ENCODE measurements at places on chromosomes 4 and X. TPM values are rescaled to one million over a fixed set of nuclear protein-coding genes. Genes with fewer than 3 reads are reported as not detected.

DNA sequence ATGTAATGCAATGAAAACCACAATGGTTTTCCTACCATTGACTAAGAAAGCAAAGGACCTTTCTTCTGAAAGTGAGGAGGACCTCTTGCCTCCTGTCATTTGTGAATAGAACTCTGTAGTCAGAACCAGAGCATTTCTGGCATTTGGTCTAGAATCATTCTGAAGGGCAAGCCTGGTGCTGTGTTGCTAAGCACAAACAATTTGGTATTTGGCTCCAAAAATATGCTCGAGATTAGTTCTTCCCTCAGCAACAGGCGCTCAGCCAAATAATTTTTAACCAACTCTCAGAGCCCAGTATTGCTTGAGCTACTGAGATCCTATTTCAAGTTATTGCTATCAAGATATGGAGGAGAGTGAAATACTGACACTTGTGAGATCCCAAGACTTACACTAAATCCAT, 71.0 kb downstream of the SNCA start:
- peak; percentile 62 for DNase-seq

GRCh38 chr4:158530381-158530780, 8.7 kb downstream of the RXFP1 start:
- DNase-seq, result no peak

- DNase-seq, result peak; percentile 2
Observed at GRCh38 chrX:150547375-150548115, 20.9 kb upstream of the MTM1 start.

GRCh38 chrX:147119088-147119487, 304.5 kb upstream of the CXorf51A start:
- no peak for DNase-seq

DNA sequence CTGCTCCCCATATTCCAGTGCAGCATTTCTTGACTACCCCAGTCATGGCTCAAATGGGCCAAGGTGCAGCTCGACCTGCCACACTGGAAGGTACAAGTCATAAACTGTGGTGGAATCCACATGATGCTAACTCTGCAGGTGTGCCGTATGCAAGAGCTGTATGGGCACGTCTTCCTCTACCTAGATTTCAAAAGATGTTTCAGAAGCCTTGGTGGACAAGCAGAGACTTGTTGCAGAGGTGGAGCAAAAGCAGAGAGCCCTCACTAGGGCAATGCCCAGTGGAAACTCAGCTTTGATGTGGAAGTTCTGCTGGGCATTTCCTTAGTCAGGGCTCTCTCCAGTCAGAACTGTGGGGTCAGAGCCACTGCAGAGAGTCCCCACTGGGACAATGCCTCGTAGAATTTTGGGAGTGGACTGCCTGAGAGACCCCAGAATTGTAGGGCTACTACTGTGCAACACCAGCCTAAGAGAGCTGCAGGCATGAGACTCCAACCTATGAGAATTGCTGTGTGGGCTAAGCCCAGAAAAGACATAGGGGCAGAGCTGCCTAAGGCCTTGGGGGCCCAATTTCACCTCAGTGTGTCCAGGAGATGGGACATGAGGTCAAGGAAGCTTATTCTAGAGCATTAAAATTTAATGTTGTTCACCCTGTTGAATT, 65.7 kb downstream of the BEX3 start:
- DNase-seq, result no peak

DNA sequence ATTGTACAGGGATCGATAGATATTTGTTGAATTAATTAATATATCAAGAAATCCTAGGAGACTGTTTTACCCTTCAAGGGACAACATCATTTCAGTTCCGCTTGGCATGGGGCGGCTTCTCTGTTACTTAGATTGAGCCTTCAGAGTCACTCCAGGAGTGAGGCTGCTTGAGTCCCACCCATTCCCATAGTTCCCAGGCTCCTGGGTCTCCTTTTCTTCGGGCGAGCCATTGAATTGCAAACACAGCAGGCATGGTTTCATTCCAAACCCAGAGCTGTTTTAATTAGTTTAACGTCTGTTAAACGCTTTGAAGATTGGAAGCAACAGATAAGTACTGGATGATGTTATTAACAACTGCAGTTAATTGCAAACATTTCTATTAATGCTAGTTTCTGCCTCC, 571 bp upstream of the EDA start:
- no peak for DNase-seq

DNA sequence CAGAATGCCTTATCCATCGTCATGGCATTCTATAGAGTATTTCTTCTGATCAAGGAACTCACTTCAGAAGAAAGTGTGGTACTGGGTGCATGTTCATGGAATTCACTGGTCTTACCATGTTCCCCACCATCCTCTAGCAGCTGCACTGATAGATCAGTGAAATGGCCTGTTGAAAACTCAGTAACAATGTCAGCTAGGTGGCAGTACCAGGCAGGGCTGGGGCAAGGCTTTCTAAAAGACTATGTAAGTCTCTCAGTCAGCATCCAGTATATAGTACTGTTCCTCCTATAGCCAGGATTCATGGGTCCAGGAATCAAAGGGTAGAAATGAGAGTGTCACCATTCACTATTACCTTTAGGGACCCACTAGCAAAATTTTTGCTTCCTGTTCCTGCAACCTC, 15.8 kb upstream of the LDB2 start:
- peak; percentile 51 for DNase-seq

GRCh38 chr4:161721947-161722346, 441.9 kb downstream of the FSTL5 start:
- DNase-seq, result no peak

GRCh38 chrX:44802613-44803012, 41.2 kb upstream of the DUSP21 start:
- no peak for DNase-seq

DNA sequence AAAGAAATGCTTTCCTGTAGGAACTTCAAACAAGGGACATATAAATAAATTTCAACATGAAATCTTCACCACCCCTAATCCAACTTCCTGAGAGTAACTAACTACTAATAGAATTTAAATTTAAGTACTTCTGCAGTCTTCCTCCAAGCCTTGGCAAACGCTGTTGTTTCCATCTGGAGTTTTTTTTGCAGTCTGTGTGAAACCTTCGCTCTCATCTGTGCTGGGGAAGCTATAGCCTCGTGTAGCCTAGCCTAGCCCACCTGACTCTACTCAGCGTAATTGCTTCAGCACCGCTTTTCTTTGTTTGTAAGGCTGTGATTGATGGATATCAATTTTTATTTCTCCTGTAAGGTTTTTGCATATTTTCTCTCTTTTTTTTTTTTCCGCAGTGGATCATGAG, 30.9 kb downstream of the STOX2 start:
- DNase-seq, result no peak

DNA sequence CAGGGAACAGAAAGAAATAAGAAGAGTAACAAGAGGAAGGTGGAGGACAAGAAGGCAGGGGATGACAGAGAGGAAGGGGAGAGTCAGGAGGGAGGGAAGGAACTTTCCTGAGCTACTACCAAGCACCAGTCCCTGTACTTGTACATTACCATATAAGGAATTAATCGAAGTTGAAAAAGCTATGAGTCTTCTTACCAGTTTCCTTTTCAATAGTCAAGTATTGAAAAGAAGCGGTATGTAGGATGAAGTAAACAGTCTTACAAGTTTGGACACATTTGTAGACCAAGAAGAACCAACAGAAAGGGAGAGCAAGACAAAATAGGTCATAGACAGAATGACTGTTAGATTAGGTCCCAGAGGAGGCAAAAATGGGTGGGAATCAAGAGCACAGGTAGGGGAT, 629.7 kb upstream of the DIPK2B start:
- DNase-seq, result no peak

GRCh38 chr4:22030307-22030706, 81.7 kb upstream of the KCNIP4 start:
- DNase-seq, result no peak

DNA sequence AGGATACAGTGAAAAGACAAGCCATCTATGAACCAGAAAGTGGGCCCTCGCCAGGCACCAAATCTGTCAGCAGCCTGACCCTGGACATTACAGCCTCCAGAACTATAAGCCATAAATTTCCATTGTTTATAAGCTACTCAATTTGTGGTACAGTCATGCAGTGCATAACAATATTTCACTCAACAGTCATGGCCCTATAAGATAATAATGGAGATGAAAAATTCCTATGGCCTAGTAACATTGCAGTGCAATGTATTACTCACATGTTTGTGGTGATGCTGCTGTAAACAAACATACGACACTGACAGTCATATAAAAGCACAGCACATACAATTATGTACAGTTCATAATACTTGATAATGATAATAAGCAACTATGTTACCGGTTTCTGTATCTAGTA, 17.1 kb upstream of the TLR1 start:
- peak; percentile 29 for DNase-seq

GRCh38 chr4:70640192-70640591, 11.6 kb downstream of the ENAM start:
- DNase-seq, result no peak

GRCh38 chrX:102835504-102836146, 101.4 kb upstream of the RAB40AL start:
- peak; percentile 16 for DNase-seq

VSIG1 gene
- not detected for total RNA-seq

EDA gene
- total RNA-seq, result 0.08 TPM

JCHAIN gene
- 0.46 TPM for total RNA-seq

SH3TC1 gene
- 0.62 TPM for total RNA-seq

AMBN gene
- not detected for total RNA-seq

FGB gene
- not detected for total RNA-seq

SPARCL1 gene
- not detected for total RNA-seq

FHIP1A gene
- total RNA-seq, result 0.58 TPM

Measured in HFFc6 (cell line).